Occipital lobe (tissue), 3 donors: ENCODE measurements at places on chromosomes 5 and 9.

DNA sequence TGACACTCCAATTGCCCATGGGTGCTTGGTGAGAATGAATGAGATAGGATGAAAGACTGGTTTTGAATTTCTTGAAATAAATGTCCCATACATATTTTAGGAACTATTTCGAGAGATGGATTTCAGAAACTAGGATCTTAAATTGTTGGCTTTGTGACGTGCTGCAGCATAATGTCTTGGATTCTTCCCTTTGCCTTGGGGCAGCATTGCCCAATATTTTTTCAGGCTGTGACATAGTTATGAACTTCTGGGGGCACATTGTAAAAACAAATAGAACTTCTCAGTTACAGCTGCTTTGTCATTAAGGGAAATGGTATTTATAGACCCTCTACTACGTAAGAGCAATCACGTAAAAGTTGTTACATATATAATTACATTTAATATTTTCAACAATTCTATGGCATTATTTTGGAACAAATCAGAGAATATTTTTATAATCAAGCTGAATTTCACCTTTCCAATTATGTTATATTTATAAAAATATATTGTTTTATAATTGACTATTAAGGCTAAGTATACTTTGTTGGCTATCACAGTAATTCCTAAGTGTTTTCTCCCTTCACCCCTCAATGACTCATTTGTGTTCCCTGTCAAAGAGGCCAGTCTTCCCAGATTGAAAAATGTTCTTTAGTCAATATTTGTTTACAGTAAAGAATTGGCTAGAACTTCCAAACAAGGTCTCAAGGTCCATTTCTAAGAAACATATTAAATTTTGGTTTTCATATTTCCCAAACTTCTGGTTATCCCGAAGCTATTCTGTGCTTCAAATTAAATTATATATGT lies 1388.3 kb upstream of the ACO1 start:
- DNase-seq, result no peak

- no peak for DNase-seq
Observed at GRCh38 chr5:154654486-154655371, 100.4 kb upstream of the LARP1 start.

DNA sequence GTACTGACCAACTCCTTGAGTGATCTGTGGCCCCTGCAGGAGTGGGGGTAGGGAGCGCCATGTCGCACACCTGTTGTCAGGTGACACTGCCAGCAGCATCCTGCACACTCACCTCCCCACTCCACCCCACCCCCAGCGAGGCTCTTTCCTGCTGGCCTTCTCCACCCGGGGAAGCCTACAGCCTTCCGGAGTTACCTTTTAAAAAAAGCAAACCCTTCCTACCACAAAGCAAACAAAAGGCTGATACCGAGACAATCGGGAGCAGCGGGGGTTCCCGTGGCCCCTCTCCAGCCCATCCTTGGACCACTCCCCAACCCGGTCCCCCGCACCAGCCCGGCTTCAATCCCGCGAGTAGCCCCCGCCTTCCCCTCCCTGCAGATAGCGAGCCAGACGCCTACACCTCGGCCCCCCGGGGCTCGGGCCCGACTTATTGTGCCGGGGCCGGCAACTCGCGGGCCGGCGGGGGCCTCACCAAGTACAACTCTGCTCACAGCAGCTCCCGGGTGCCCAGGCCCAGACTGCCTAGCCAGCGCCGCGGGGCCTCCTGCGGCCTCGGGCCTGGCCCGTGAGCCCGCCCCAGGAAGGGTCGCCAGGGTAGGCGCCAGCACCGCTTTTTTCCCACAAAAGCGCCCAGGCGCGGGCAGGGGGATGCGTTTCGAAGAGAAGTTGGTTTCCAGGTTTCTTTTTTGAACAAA lies 724 bp downstream of the MACROH2A1 start:
- DNase-seq, result no peak

GRCh38 chr5:39177631-39177964 lies 41.8 kb downstream of the FYB1 start:
- DNase-seq, result no peak

DNA sequence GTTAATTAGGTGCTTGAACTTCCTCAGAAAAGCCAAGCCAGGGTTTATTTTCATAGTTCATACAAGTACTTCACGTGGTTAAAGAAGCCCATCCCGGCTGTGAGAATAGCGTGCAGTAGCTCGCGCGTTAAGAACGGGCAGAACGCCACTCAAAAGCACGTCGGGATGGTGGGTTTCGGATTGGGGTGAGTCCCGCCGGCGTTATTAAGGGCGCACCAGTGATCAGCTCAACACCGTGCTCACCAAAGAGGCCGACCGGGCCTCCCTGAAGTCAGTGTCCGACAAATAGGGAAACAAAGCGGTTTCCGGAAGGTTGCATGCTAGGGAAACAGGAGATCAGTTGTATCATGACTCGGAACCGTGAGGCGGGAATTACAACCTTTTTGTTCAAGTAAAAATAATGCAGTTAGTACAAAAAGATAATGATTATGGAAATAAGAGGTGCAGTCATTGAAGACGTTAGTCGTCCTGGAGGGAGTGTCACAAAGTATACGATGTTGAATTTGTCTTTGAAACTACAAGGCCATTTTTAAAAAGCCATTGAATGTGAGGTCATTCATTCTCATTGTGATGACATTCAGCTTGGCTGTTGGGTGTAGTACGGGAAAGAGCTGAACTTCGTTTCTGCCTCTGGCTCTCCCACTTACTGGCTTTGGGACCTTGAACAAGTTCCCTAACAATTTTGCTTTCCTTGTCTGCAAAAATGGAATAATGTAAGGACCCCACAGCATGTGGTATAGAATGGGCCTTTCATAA lies 992 bp downstream of the SETD9 start:
- DNase-seq, result peak; percentile 68

DNA sequence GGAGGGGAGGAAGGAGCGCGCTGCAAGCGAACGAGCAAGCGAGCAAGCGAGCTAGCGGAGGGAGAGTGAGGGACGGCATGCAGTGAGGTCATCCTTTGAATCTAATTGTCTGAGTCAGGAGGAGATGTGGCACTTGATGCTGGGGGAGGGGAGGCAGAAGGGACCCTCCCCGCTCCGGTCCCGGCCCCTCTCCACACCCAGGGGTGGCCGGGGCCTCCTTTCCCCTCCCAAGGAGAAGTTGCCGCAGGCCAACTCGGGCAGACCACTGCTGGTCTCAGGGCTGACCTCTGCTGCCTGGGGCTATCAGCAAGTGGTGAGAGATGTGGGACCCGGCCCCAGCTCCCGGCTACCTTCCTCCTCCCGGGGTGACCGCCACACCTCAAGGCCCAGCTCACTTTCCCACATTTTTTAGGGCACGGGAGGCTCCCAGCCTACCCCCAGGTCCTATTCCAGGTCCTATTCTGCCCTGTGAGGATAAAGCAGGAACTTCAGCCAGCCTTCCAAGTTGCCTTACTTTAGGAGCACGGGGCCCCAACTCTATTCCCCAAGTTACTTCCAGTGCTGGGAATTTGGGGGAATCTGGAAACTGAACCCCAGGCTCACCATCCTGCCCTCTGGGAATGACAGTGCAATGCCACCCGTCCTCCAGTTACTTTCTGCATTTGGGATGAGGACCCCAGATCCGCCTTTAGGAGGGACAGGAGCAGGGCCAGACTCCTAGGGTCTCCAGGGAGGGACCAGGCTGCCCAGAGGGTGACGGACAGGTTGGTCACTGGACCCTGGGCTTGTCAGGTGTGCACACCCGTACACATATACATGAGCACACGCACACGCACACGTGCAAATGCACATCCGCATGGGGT lies 11.1 kb downstream of the CNTFR start:
- no peak for DNase-seq

GRCh38 chr5:160198841-160199409 lies 30.4 kb upstream of the FABP6 start:
- DNase-seq, result no peak

GRCh38 chr5:21219966-21220365 lies 1232.0 kb upstream of the CDH18 start:
- DNase-seq, result no peak

- no peak for DNase-seq
Observed at GRCh38 chr9:98501819-98502218, 206.9 kb downstream of the GABBR2 start.

DNA sequence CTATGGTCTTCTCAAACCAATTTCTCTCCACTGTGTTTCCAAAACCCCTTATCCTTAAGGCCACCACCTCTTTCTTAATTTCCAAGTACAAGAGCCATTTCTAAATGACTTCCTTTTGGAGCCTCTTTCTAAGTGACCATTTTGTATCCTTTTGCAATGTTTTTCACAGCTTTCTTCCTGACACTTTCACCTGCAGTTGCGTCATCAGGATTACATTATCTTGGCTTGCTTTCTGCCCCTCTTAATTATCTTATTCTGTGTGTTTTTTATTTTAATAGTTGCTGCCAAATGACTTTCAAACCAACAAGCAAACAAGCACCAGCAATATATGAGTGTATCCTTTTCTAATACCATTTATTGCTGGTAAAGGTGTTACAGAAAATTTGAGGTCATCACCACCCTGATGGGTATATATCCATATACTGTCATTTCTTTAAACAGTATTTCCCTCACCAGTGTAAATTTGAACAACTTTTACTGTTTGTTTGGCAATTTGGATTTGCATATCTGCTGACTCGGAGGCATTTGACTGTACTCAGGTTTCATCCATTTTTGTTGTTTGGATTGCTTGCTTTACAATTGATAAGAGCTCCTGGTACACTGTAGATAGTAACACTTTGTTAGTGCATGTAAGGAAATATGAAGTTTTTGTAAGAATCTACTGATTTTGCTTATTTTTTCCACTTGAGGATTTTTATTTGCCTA lies 5.4 kb upstream of the ANXA1 start:
- DNase-seq, result no peak

- no peak for DNase-seq
Observed at GRCh38 chr5:150159741-150160179, 4.1 kb upstream of the PDGFRB start.

DNA sequence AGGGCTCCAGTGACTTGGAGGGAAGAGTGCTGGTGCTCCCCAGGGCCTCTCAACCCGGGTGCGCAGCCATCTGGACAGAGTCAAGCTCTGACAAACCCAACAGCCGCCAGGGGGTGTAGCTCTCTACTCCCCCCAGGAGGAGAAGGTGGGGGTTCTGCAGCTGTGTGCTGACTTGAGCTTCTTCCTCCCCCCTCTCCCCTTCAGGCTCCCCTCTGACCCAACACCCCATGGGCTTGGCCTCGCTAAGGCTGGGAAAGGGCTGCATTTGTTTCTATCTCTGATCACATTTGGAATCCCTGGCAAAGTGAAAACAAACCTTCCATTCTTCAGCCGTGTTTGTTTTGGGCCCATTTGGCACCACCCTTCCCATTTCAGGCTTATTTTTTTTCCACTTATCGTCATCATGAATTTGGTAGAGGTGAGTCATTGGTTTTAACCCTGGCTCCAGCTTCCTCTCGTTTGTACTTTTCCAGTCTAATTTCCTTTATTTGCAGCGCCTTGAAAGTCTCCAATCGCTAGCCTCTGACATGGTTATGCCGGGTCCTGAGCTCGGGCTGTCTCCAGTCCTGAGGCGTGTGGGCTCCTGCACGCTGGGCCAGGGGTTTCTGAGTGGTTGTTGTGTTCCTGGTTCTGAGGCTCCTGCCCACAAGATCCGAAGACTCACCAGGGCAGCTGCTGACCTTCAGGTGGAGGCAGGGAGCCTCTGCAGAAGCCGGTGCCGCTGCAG lies 36.1 kb downstream of the DAP start:
- DNase-seq, result no peak

GRCh38 chr5:151630088-151630487 lies 39.0 kb upstream of the FAT2 start:
- no peak for DNase-seq

- no peak for DNase-seq
Observed at GRCh38 chr5:11998397-11998796, 94.2 kb upstream of the CTNND2 start.

DNA sequence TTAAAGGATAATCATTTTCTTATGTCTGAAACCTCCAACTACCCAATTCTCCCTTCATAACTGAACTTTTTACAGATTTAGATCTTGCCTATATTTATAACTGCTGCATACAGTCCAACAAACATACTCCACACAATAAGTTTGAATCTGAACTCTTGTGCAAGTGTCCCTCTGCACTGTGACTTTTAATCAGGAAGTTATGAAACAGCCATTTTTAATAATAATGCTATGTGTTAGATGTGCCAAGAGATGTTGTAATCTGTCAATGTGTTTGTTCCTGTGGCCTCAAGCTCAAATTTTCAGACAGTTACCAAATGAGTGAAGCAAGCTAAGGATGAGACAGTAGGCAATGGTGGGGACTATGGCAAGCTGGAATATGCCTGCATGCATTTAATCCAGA lies 57.6 kb upstream of the MTAP start:
- DNase-seq, result no peak

- no peak for DNase-seq
Observed at GRCh38 chr5:113510836-113511451, 2.5 kb upstream of the YTHDC2 start.

DNA sequence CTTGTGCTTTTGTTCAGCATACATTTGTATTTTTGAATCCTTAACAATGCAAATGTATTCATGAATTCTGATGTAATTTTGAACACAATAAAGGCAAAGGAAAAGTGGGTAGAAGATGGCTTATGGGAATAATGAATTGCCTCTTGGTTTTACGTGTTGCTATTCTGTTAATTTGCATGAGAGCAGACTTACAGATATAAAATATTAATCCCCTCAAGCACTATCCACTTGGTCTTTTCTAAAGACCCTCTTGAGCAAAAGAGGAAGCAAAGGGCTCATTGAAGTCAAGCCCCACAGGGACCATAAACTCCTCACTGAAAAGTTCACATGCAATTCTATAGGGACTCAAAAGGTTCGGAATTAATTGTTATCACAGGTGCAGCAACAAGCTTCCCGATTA lies 51.9 kb downstream of the OSTF1 start:
- no peak for DNase-seq

GRCh38 chr9:125884218-125884595 lies 137.0 kb downstream of the PBX3 start:
- DNase-seq, result no peak

DNA sequence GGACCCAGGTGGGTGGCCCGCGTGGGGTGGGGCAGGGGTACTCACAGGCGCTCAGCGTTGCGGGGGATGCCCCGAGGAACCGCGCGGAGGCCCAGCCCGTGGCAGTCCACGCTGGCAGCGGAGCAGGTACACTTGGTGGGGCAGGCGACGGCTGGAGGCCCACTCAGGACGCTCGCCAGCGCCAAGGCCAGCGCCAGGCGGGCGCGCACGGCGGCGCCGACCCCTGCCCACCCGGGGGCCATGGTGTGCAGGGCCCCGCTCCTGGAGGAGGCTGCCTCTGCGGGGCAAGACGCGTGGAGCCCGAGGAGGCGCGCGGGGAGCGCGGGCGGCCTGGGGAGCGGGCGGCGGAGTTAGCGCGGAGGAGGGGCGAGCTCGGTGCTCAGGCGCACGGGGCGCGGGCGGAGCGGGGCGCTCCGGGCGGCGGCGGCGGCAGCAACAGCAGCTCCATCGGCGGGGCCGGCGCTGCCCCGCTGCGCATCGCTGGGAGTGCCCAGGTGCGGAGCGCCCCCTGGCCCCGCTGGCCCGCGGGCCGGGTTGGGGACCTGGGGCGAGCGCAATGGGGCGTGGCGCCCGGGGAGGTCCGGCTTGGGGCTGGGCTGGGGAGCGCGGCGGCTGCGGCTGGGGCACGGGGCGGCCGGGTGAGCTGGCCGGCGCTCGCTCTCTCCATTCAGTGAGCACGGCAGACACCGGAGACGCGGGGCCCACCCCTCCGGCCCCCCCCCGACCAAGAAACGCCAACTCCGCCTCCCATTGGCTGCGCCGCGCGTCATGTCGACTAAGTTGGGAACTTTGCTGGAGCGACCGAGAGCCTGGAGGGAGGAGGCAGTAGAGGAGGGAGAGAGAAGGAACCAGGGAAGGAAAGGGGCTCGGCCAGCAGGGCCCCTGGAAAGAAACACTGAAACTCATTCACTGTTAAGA lies at the start of gene SLIT3:
Gene SLIT3, minus strand, starts transcription at position 672 of the 918 bp plus-strand sequence. Its CDS starts 430 bp downstream, at position 242.
- no peak for DNase-seq
